Skeletal muscle cell (primary cell): ENCODE measurements at places on chromosomes 1 and 21.

DNA sequence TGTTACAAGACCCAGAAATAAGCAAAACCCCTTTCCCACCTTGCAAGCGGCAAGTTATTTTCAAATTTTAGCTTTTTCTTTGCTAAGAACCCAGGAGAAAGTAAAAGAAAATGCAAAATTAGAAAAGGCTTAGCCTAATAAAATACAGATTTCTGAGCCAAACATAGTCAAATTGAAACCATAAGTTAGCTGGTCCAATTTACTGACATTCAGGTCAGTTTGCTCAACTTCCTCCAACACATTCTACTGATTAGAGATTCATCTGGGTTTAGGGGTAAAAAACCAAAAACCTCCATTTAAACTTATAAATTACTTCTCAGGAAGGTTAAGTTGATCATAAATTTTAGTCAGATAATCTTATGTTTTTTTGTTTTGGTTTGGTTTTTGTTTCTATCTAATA lies 701.8 kb upstream of the CXADR start:
- no peak for DNase-seq

DNA sequence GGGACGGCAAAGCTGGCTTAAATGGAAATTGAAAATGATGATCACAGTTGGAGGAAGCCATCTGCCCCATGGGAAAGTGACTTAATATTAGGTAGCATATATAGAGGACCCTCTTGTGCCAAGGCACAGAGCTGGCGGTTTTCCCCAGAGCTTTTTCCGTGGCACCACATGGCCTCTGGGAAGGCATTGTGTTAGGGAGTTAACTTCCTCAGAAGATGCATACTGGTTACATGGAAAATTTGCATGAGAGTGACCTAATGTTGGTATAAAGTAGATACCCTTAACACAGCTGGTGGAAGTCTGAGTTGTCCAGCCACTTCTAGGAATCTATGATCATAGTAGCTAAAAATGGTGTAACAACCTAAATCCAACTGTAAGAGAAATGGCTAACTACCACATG lies 27.3 kb downstream of the CAP1 start:
- no peak for DNase-seq

- no peak for DNase-seq
These were observed 7.0 kb downstream of the NOL9 start for GRCh38 chr1:6547301-6547700.

GRCh38 chr1:197911111-197911856 lies 5.9 kb upstream of the LHX9 start:
- DNase-seq = no peak

GRCh38 chr1:18217398-18218043 lies 109.9 kb downstream of the IGSF21 start:
- DNase-seq = no peak

GRCh38 chr1:166083887-166084286 lies 82.9 kb downstream of the FAM78B start:
- no peak for DNase-seq

DNA sequence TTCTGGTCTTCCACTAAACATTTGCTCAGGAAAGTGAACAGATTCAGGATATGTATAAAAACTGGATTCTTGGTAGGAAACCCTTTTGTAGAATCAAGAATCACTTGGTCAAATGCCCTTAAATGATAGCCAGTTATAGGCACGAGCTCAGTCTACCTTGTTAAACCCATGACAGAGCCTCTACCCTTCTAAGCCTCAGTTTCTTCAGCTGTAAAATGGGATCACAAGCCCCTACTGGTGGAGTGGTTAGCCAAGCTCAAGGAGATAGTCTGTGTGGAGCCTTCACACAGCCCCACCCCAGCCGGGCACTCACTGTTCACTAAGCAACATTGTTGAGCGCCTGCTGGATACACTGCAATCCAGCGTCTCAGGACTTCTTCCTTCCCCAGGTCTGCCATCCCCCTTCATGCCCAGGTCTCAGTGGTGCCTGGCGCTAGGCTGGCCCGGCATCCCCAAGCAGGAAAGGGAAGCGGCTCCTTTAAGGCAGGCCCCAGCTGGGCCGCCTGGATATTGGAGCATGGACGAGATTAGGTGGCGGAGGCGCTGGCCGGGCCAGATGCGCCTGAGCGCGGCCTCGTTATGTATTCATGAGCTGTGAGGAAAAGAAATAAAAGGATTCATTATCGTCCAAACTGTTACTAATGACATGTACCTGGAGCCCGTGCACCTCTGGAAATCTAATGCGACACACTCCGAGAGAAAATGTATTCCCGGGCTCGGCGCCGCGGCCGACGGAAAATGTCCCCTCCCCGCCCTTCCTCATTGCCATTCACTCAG lies 75.6 kb downstream of the TAS1R2 start:
- DNase-seq = no peak

GRCh38 chr1:10374442-10374860 lies 24.4 kb upstream of the PGD start:
- DNase-seq = no peak

GRCh38 chr1:101971304-101971703 lies 25.4 kb downstream of the OLFM3 start:
- no peak for DNase-seq
